Hematopoietic multipotent progenitor cell treated with erythropoietin and hydrocortisone succinate and interleukin-3 and kit ligand, for 8 days (in vitro differentiated cells): ENCODE measurements at places on chromosomes 5 and 9.

GRCh38 chr5:147482706-147483180, 27.1 kb downstream of the DPYSL3 start:
- no peak for DNase-seq

- DNase-seq: no peak
These were observed 390.4 kb upstream of the PRR16 start for GRCh38 chr5:120073722-120074121.

- no peak for DNase-seq
These were observed 14.7 kb upstream of the CFAP157 start for GRCh38 chr9:127692071-127692470.

- DNase-seq: no peak
These were observed 34.0 kb downstream of the BOD1 start for GRCh38 chr5:173582216-173583111.

- DNase-seq: peak; percentile 11
These were observed 125.1 kb downstream of the PDE4D start for GRCh38 chr5:59768152-59769040.

- no peak for DNase-seq
These were observed 42.4 kb upstream of the F2RL1 start for GRCh38 chr5:76776391-76776790.

GRCh38 chr9:78971540-78971939, 600.2 kb upstream of the TLE4 start:
- no peak for DNase-seq

DNA sequence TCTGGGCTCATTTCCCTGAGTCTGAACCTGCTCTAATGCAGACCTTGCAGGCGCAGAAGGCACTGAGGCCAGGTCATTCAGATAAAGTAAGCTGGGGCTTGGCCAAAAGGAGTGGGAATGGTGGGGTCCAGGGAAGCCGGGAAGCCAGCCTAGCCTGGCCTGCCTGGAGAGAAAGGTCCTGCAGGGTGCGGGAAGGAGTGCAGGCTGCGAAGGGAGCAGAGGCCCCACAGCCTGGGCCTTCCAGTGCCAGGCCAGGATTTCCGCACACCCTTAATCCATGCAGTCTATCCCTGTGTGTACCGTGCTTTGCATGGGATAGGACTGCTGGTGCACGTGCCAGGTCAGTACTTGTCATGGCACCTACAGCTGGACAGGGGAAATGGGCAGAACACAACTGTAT, 3.6 kb upstream of the STING1 start:
- no peak for DNase-seq

GRCh38 chr5:14216372-14216771, 73.2 kb downstream of the TRIO start:
- DNase-seq: no peak

GRCh38 chr5:50535393-50535792, 94.3 kb upstream of the EMB start:
- no peak for DNase-seq

DNA sequence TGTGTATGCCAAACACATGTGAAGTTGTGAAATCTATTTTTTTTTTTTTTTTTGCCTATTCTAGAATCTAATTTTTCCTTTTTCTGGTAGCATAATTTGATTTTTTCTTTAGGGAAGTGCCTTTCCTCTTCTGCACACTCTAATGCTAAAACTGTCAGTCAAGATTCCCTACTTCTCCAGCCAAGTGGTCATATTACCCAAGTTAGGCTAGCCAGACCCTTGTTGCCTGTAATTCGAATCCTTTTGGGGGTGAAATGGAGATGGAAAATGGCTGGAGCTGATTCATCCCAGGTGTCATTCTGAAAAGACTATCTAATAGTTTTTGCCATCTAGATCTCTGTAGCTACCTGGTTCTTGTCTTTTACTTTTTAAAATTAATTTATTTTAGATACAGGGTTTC, 24.8 kb upstream of the UBAP1 start:
- no peak for DNase-seq

DNA sequence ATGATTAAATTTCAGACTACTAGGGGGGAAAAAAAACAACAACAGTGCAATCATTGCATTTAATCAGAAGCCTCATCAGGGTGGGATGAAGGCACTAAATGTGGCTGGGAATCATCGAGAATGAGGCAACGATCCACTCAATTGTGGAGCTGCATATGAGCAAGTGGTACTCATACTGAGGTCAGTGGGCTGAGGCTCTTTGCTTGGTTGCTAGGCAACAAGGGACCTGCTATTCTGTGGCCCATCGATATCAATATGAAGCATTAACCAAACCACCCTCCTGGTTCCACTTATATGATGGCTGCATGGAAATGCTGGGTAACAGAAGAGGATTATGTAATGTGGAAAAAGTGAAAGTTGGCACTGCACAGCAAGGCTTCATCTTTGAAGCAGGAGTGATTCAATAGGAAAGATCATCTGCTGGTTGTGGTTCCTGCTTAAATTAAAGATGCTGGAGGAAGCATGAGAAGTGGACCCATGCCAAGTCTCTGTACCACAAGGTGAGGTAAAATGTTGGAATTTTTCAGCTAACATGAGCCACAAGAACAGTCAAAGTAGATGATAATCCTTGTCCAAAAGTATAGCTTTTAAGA, 159.8 kb upstream of the HMHB1 start:
- DNase-seq: no peak

GRCh38 chr9:124784509-124784908, 7.6 kb downstream of the OLFML2A start:
- no peak for DNase-seq

- DNase-seq: no peak
These were observed 45.6 kb downstream of the DAPK1 start for GRCh38 chr9:87543251-87543650.

DNA sequence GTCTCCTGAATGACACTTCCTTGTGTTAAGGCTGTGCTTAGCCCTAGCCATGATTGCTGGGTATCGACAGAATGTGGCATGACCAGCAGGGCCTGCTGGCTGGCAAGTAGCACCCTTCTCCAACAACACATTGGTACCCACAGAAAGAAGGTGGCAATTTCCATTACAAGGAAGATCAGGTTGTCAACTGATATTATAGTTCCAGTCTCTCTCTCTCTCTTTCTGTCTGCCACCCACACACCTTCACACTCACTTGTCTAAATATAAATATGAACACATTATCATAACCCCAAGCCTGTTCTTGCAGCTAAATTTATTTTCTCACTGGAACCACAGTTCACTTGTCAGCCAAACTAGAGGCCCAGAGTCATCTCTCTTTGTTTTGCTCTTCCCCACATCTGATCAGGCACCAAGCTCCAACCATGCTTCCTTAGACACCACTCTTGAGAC, 408.1 kb upstream of the PIK3R1 start:
- DNase-seq: no peak

- no peak for DNase-seq
These were observed 21.2 kb upstream of the PIK3R1 start for GRCh38 chr5:68194386-68194785.

DNA sequence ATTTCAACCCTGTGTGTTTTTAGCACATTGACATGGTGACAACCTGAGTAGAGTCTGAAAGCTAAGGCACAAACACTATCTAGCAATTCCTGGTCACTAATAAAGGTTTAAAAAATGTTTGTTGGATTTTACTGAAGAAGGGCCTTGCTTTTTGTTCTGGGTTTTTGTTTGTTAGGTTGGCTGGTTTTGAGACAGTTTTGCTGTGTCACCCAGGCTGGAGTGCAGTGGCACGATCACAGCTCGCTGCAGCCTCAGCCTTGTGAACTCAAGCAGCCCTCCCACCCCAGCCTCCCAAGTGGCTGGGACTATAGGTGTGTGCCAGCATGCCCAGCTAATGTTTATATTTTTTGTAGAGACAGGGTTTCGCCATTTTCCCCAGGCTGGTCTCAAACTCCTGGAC, 39.0 kb downstream of the PRKACG start:
- peak; percentile 69 for DNase-seq

DNA sequence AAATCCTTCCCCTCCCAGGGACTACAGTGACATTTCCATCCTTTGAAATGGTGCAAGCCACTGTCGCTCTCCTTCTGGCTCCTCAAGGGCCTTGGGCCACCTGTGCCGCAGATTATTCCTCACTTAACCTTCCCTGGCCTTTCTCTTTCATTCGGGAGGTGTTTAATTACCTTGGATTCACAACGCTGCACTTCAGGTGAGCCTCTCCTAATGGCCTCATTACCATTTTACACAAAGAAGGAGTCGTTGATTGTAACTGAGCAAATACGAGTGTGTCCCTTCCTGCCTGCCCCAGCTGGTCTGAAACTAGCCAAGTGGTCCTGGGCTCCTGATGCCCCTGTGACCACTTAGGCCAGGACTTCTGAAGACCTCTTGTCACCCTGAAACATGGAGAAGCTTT, 205.0 kb downstream of the CRB2 start:
- DNase-seq: no peak

DNA sequence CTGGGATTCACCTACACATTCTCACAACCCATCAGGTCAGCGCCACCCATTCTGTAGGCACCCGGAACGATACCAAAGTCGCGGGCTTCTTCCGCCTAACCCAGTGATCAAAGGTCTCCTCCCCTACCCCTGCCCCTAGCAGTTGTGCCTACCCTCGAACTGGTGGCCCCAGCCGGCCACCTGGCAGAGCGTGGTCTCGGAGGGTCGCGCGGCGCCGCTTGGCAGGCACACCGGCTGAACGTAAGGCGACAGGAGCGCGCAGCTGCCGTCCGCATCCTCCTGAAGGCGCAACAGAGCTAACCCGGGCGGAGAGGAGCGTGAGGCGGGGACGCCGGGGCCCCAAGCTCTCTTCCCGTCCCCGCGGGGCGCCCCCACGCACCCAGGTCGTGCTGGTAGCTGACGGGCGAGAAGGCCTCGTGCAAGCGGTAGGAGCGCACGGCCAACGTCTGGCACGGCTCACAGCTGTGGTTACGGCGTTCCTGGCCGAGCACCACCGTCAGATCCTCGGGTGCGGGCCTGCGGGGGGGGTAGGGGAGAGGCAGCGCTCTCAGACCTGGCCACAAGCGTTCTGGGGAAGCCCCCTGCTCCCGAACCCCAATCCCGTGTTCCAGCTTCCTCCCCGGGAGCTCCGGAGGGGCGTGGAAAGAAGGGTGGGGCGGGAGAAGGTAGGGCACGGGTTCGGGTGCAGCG, 2.8 kb upstream of the PFN3 start:
- no peak for DNase-seq

DNA sequence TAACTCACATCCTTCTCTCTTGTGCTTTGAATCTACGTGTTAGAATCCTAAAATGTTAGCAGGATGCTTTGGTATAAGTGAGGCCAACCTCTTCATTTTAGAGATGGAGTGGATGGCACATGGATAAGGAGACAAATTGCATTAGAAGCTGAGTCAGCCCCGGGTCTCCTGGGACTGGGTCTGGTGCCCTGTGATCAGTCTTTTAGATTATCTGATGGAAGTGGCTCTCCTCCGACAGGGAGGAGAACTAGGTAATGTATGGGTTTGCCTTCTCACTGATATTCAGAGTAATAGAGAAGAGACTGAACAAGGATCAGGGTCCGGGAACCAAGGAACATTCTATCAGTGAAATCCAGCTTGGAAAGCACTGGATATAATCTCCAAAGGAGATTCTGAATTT, 74.9 kb upstream of the TNFSF8 start:
- DNase-seq: no peak

DNA sequence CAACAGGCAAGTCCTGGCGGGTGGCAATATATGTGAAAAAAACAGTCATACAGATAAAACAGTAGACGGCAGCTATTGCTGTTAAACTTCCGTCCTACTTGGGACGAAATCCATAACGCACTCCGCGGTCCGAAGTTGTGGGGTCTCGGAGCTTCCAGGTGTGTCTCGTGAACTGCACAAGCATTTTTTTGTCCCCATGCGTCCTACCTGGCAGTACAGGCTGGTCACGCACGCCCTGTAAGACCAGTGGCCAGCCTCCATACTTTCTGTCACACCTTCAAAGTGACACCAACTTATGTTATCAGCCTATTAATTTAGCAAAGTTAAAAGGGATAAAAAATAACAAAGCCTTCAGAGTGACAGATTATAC, 51.3 kb downstream of the TGFBI start:
- DNase-seq: no peak

DNA sequence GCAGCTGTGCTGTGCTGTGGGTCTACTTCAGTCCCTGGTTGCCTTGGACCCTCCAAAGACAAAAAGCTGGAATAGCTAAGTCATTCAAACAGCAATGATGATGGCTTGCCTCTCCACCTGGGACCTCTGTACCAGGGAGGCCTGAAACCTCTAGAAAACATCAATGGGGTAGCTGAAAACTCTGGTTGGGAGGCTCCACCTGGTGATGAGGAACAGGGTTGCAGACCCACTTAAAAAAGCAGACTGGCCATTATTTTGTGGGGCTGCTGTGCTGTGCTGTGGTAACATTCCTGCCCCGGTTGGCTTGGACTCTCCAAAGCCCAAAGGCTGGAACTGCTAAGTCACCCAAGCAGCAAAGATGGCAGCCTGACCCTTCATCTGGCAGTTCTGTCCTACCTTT, 839.3 kb upstream of the ARRDC3 start:
- no peak for DNase-seq

DNA sequence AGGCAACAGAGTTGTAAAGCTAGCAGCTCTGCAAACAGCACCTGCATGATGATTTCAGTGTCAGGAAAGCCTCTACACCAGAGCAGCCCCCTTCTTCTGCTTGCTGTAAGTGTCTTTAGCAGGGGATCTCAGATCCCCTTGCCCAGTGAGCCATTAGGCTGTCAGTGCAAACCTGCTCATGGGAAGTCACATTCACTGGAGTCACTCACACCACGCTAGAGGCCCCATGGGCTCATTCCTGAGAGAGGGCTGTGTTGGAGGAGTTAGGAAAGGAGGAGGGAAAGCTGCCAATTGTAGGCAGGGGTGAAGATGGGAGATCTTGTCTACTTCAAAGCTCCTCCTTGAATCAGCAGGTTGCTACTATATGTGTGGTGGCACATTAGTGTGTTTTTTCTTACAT, 275.2 kb downstream of the SMARCA2 start:
- DNase-seq: no peak

DNA sequence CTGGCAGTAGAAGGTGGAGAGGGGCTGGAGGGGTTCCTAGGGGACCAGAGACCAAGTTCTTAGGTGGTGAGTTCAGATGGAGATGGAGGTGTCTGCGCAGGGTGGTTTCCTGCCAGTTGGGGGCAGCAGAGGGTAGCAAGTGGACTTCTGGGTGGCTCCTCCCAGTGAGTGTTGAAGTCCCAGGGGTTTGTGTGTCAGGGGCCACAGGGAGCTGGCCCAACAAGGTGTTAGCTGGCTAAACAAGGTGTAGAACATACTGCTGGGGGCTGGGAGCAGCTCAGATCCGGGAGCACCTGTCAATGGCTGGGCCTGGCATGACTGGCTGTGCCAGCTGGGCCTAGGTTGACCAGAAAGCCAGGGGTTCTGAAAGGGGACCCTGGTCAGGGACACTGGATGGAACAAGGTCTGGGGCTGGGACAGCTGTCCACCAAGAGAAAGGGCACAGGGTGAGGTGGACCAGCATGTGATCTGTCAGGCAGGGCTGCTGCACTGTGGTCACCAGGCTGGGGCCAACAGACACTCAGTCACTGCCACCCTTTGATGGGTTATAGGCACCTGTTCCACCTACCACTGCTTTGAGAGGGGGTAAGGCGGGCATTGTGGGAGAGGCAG, 35.6 kb downstream of the DAB2IP start:
- DNase-seq: peak; percentile 68

GRCh38 chr9:124743686-124744348, 27.3 kb downstream of the NR6A1 start:
- peak; percentile 38 for DNase-seq

- no peak for DNase-seq
These were observed 77.2 kb downstream of the ATP10B start for GRCh38 chr5:160774666-160775315.

- DNase-seq: no peak
These were observed 75.7 kb upstream of the SAP30L start for GRCh38 chr5:154370119-154370518.

GRCh38 chr5:125412561-125413495, 666.4 kb upstream of the ZNF608 start:
- DNase-seq: no peak
